CD4-positive, alpha-beta T cell treated with Interleukin-4 for 1 hour (primary cell): ENCODE measurements at places on chromosomes 3 and 15.
A peak's percentile ranks its signal among the peaks of the same experiment; 100 is the strongest.

GRCh38 chr15:70870051-70870450 is 16.1 kb upstream of the LARP6 start:
- no peak for DNase-seq

DNA sequence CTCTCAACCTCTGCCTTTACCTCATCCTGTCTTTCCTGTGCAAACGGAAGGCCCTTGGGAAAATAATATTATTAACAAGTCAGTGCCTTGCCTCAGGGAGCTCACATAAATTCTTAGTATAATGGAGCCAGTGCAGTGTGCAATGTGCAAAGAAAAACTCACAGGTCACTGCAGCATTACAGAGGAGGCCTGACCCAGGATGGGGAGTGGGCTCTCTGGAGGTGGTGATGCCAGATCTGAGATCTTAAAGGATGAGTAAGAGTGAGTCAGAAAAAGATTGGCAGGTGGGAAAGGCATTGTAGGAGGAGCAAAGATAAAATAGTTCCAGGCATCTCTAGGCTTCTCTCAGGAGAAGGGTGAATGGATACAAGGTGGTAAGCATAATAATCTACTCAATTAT is 185.6 kb upstream of the ADAMTS9 start:
- DNase-seq: no peak

DNA sequence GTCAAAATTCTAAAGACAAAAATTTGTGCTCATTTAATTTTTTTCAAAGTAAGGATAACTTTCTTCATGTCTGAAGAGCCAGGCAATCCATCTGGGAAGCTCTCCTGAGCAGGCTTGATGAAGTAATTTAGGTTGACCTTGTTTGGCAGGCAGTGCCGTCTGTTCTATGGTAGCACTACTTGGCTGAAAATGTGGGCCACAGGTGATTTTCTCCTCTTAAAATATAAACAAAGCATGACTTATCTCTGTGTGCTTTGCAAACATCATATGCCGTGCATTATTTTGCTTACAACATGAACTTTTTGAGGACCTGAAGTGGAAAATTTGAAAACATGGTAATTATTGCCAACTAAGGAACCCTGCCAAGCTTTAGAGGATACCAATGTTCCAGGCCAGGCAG is 143.2 kb downstream of the RAP2B start:
- no peak for DNase-seq

- DNase-seq: no peak
Measured at GRCh38 chr3:106813742-106814141, 563.5 kb upstream of the CCDC54 start.

- no peak for DNase-seq
Measured at GRCh38 chr3:182178488-182179200, 466.9 kb downstream of the SOX2 start.

DNA sequence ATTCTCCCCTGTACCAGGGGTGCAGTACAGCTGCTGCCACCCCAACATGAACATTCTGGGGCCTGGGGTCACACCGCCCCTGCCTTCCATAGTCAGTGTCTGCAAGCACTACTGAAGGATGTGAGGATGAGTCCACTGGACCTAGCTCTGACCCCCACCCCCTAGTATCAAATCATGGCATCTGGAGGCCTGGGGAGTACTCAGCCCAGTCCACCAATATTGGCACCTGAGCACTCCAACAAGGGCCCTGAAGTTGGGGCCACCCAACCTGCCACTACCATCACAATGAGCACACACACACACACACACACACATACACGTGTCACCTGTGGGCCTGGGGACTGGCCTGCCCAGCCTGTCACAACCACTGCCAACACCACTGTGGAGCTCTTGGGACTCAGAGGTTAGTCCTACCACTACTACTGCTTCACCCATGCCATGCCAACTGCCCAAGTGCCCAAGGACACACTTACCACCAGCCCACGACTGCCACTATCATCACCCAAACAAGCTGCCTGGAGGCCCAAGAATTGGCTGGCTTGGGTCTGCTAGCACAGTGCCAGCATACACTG is 253.9 kb downstream of the MCTP2 start:
- DNase-seq: no peak

GRCh38 chr3:53806182-53807116 is 39.8 kb downstream of the CHDH start:
- no peak for DNase-seq

- no peak for DNase-seq
Measured at GRCh38 chr3:135071483-135071882, 276.4 kb downstream of the EPHB1 start.

DNA sequence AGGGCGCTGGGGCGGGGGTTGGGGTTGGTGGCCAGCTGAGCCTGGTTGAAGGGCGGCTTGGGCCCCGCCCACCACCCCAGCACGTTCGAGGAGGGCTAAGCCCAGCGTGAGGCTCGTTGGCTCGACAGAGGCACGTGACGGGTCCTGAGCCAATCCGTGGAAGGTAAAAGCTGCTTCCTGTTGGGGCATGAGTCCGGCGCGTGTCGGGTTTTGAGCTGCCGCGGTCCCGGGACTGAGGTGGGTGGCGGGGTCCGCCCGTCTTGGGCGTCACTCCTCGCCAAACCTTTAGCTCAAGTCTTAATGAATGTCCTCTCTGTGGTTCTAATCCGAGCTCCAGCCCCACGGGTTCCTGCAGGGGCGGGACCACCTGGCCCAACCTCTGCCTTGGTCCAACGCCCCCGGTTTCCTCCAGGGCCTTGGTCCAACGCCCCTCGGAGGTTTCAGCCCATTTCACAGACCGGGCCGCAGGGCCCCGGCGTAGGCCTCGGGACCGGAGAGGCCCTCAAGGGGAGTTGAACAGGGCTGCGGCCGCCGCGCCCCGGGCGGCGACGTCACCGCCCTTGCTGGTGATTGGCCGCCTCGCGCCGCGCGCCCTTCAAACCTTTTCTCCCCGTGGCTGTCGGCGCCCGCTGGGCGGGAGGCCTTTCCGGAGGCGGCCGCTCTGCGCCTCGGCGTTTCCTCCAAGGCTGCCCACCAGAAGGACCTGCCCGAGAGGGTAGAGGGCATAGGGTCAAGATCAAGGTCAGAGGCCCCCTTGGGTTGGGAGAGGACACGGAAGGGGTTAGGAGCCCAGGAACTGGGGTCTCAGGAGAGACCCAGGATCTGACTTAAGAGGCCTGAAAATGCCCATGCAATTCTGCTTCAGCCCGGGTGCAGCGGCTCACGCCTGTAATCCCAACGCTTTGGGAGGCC is at the start of gene RCCD1:
TSS of gene RCCD1 (plus strand) at position 173 of the 912 bp plus-strand sequence. CDS start 1,851 bp downstream, outside the sequence.
- peak; percentile 92 for DNase-seq
